ENCODE measurements at places on chromosomes 12 and 14.
A peak's percentile ranks its signal among the peaks of the same experiment; 100 is the strongest.

DNA sequence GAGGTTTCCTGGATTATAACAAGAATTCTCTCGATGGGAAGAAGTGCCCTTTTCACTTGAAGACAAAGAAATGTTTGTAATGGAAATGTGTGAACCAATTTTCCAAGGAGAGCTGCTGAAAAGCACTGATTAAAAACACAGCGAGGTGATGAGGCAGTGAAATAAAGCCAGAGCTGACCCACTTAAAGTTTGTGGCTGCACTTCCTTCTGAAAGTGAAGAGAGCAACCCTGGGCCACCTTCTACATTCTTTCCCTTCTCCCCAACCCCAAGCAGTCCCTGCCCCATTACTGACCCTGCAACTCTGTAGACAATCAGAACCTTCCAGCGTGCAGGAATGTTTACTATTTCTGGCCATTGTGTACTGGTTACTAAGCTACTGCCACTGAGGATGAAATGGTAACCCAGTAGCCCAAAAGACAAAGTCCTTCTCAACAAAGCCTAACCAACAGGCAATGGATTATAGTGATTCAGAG lies 173.9 kb downstream of the TTC7B start:
- DNase-seq = no peak

DNA sequence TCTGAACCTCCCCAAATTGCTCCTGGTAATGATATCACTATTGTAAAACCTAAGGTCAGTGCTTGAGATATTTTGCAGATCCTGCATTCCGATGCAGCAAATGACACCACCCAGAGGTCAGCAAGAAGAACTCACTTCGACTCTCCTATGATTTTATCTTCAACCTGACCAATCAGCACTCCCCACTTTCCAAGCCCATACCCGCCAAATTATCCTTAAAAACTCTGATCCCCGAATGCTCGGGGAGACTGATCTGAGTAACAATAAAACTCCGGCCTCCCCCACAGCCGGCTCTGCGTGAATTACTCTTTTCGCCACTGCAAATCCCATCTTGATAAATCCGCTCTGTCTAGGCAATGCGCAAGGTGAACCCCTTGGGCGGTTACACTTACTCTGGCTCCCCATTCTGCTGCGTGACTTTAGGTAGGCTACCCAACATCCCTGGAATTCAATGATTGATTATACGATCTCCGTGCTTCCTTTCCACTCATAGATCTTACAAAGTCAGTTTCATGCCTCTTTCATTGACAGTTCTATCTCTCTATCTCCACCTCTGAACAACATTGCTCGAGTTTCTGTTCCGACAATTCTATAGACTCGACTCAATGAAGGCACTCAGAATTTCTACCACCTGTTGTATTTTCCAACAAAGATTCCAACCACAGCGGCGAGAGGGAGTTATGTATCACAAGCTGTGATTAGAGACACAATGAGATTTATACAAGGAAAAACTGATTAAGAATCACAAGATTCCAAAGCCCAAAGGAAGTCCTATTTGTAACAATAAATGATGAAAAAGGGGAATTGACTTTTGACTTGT lies 939 bp downstream of the NPC2 start:
- peak; percentile 66 for DNase-seq

DNA sequence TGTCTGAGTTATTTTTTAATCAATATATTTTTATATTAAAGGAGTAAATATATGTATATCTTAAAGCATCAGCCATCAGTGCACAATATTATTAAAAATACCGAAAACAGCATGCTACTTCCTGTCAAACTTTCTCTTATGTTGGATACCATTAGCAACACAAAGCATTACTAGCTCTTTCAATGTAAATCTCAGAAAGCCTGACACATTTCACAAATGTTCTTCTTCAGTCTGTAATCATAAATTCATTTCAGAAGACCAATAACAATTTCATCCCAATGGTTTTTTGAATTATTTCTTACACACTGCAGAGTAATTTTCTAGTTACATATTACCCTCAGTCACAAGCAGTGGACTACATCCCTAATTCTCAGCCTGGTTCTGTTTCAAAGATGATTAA lies 226.9 kb downstream of the LRRK2 start:
- no peak for DNase-seq

GRCh38 chr12:42749239-42749638 lies 159.7 kb upstream of the PRICKLE1 start:
- no peak for DNase-seq

DNA sequence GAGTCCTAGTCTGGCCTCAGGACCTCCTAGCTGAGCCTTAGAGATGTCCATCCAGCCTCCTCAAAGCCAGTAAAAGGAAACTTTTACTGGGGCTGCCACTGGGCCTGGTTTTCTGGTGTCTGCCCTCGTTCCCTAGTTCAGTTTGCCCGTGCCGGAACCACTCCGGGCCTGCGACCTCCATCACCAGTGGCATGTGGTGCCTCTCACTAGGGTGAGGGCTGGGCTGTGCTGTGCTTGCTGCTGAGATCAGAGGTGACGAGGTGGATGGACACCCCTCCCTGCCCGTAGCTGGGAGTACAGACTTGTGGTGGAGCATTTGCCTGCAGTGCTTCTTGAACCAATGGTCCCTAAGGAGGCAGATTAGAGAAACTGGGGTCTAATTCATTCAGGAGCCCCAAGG lies 75.7 kb downstream of the B4GALNT3 start:
- no peak for DNase-seq

GRCh38 chr14:83969998-83970397 lies 1559.9 kb upstream of the FLRT2 start:
- no peak for DNase-seq

- DNase-seq = peak; percentile 60
These were observed 139.5 kb downstream of the SMOC1 start for GRCh38 chr14:70018713-70019211.

GRCh38 chr12:5577741-5578140 lies 145.8 kb downstream of the NTF3 start:
- DNase-seq = no peak

- no peak for DNase-seq
These were observed 28.9 kb downstream of the LRCOL1 start for GRCh38 chr12:132581348-132582057.

DNA sequence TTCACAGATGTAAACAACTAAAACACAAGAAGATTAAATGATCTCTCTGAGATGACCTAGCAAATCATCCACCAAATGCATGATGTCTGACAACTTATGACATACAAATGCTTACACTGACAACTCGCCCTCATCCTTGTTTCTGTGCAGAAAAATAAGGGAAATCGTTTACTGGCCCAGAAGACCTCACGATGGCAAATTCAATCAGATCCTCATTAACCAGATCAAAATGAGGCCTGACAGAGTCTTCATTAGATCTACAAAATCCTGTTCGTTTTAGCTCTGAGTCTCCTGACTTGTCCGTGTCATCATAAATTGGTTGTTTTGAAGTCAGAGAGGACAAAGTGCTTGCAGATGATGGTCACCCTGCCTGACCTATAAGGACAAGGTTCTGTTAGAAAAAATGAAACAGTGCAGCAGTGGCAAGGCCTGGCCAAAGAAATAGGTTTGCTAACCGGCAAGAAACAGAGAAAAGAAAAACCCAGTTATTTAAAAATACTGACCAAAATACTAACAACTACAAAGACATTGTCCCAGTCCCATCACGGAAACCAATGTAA lies 109.5 kb downstream of the BTG1 start:
- DNase-seq = no peak

GRCh38 chr12:18629916-18630315 lies 107.9 kb downstream of the PLCZ1 start:
- DNase-seq = no peak

DNA sequence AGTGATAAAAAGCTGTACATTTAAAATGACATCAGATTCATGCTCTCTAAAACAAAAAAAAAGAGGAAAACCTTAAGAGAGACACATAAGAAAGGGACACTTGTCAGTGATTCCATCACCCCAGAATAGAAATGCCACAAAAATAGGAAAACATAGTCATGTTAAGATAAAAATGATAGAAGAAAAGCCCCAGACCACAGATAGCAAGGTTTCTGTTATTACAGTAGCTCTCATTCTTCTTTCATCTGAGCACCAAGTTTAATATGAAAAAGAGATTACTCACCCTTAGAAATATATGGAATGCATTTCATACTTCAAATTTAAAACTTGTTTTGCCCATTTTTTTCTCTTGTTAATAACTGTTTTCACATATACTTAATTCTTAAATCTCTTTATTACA lies 217.2 kb downstream of the EGLN3 start:
- DNase-seq = no peak

GRCh38 chr12:13375583-13376345 lies 179.2 kb downstream of the EMP1 start:
- no peak for DNase-seq

- DNase-seq = peak; percentile 72
These were observed 79.2 kb downstream of the HECTD4 start for GRCh38 chr12:112303004-112303403.

DNA sequence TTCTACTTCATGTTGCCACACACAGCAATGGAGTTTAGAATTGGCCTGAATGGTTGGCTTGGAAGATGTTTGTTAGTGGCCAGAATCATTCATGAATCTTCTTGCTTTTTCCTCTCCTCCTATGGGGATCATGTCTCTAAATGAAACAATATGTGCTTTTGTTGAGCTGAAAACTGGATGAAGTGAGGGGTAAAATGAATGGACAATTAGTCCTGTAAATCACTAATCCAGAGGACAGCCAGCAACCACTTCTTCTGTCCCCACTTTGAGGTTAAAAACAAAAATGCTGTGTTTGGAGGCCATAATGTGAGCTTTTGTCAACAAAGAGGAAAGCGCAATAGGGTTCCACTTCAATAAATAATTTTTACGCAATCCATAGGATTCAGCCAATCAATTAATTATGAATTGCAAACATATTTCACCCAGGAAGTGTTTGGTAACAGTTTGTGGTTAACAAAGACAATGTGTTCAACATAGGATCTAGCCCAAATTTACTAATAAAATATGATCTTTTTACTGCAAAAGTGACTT lies 30.3 kb upstream of the AMIGO2 start:
- DNase-seq = no peak

- DNase-seq = no peak
These were observed 130.0 kb downstream of the TSPAN9 start for GRCh38 chr12:3207175-3207574.

DNA sequence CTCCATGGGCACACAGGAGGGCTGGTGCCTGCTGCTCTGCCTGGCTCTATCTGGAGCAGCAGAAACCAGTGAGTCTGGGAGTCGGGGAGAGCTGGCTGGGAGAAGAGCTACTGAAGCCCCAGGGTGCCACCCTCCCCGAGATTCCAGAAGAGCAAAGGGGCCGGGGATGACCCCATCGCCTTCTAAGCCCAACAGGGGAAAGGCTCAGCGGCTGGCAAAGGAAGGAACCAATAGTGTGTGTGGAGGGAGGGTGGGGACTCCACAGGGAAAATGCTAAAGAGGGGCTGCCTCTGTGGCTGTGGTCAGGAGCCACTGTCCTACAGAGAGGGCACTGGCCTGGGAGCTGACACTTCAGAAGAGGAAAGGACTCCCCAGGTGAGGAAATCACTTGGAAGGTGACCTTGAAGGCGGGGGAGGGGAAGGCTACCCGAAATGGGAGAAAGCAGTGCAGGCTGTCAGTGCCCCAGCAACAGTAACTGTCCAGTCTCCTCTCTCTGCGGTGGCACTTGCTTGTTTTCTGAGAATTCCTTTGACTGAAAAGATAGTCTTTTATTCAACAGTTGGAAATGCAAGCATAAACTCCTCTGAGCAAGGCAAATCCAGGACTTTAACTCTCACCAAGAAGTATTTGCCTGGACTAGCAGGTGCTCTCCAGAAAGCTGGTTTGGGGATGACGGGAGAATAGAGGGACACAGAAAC lies 552 bp downstream of the TAPBPL start:
- DNase-seq = no peak

GRCh38 chr14:21169573-21169972 lies 13.7 kb upstream of the OR5AU1 start:
- DNase-seq = no peak

DNA sequence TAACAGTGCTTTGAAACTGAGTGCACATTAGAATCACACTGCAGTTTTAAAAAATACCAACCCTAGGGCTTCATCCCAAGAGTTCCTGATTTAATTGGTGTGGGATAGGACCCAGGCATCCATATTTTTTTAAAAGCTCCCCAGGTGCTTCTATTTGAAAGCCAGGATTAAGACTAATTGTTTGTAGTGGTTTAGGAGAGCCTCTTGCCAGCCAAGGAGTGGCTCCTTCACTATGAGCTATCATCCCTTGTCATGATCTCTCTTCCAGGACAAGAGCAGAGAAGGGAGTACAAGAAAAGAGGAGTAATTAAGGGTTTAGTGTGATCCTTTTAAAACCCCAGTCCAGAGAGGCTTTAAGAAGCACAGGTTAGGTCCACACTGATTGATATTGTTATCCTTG lies 178.0 kb downstream of the CAND1 start:
- no peak for DNase-seq

- DNase-seq = no peak
These were observed 89.8 kb downstream of the NTF3 start for GRCh38 chr12:5521456-5522325.

DNA sequence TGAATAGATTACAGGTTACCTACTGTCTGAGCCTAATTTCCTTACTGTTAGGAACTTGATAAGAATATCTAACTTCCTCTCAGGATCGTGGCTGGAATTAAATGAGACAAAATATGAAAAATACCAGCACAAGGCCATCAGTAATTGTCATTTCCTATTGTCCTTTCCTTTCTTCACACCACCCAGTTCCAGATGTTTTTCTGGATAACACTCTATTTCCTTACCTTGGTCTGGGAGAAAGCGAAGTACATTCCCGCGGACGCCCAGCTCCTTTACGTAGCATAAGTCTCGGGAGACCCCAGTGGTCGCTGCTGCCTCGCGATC lies 376 bp downstream of the GDF3 start:
- no peak for DNase-seq

GRCh38 chr14:101150039-101150610 lies 246.6 kb upstream of the RTL1 start:
- no peak for DNase-seq

DNA sequence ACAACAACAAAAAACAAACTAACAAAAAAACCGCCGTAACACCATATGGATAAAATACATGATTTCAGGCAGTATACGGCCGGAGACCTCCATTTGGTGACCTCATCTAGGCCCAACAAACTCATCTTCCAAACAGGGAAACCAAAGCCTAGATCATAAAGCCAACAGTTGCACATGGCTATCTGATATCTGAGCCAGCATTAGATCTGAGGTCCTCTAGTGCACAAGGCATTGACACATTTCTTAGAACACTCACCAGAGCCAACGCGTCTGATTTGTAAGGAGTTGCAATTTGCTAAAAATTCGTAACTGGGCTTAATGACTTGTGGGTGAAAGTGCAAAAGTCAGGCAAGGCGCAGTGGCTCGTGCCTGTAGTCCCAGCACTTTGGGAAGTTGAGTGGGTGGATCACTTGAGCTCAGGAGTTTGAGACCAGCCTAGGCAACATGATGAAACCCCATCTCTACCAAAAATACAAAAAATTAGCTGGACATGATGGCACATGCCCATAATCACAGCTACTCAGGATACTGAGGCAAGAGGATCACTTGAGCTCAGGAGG lies 42.0 kb upstream of the NUDT4 start:
- DNase-seq = no peak

Data from fibroblast of the aortic adventitia (primary cell).